ENCODE measurements at places on chromosomes 1 and 21.
A peak's percentile ranks its signal among the peaks of the same experiment; 100 is the strongest.

GRCh38 chr1:86696522-86696921 lies 7.9 kb upstream of the SH3GLB1 start:
- no peaks in the 10 kb centered on the region for H3K27me3 ChIP-seq
- no peak for DNase-seq
- no peaks in the 10 kb centered on the region for H3K4me1 ChIP-seq
- no peak overlapping the region for H3K4me3 ChIP-seq
- H3K36me3 ChIP-seq = no peaks in the 10 kb centered on the region

GRCh38 chr1:107138767-107139445 lies 1.9 kb upstream of the NTNG1 start:
- H3K27ac ChIP-seq = no peak overlapping the region
- peaks cover 19% of the 10 kb centered on the region for H3K27me3 ChIP-seq

DNA sequence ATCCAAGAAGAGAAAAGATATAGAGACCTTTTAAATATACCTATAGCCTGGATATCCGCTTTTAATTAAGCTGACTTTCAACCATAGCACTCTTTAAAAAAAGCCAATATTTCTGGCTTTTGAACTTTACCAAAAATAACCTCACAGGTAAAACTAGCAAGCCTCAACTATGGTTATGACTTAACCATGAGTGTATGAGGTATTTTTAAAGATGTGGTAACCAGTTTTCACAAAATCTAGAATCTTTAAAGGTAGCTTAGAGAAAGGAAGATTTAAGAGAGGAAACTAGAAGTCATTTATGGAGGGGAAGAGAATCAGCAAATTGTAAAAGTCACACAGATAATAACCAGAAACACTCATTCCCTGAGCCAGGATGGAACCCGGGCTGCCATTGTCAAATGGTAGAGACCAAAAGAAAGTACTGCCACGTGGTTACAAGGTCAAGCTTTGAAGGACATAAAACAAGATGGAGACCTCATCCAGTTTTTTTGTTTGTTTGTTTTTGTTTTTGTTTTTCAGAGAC lies 288.4 kb upstream of the RGS18 start:
- H3K27ac ChIP-seq = no peak overlapping the region
- H3K4me1 ChIP-seq = no peaks in the 10 kb centered on the region
- H3K4me3 ChIP-seq = no peak overlapping the region
- no peaks in the 10 kb centered on the region for H3K36me3 ChIP-seq
- H3K27me3 ChIP-seq = no peaks in the 10 kb centered on the region

DNA sequence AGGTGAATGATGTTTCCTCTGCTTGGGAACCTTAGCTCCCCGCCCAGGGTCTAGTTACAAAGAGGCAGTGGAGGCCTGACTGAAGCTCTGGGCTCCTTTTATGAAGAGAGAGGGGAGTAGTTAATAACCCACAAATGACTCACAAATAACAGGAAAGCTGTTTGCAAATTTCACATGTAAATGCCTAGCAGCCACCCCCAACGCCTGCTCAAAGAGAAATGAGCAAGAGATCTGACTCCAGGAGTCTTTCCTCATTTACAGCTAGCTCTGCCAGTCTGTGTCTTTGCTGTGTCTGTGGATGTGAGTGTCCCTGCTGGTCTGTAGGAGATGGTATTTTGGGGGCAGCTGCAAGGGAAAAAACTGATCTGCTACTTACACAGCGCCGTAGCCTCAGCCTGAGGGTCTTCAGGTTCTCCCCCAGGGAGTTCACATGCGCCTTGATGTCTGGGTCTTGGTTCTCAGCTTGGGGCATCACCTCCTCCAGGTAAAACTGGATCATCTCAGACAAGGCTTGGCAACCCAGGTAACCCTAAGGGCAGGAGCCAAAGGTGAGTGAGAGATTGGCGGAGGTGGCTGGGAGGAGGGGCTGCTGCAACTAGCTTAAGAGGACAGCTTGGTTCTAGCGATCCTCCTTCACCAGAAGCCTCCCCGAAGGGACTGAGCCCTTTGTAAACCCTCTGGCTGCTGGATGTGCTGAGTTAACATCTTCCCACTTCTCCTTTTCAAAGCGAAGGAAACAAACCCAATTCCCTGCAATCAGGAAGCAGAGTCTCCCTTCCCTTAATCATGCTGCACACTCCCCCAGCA lies at the start of gene IL19:
TSS of gene IL19 (plus strand) at position 243 of the 807 bp plus-strand sequence. CDS start 65,890 bp downstream, outside the sequence.
- H3K4me3 ChIP-seq = no peak within 1 kb of the TSS
- no peaks in the 10 kb centered on the region for H3K27me3 ChIP-seq
- no peaks in the 10 kb centered on the region for H3K36me3 ChIP-seq
- H3K4me1 ChIP-seq = no peaks in the 10 kb centered on the region

- no peak for DNase-seq
- no peak overlapping the region for H3K27ac ChIP-seq
- no peak overlapping the region for H3K4me3 ChIP-seq
- no peaks in the 10 kb centered on the region for H3K36me3 ChIP-seq
- no peaks in the 10 kb centered on the region for H3K4me1 ChIP-seq
- no peaks in the 10 kb centered on the region for H3K27me3 ChIP-seq
These were observed 14.0 kb upstream of the SLC9C2 start for GRCh38 chr1:173616859-173617258.

DNA sequence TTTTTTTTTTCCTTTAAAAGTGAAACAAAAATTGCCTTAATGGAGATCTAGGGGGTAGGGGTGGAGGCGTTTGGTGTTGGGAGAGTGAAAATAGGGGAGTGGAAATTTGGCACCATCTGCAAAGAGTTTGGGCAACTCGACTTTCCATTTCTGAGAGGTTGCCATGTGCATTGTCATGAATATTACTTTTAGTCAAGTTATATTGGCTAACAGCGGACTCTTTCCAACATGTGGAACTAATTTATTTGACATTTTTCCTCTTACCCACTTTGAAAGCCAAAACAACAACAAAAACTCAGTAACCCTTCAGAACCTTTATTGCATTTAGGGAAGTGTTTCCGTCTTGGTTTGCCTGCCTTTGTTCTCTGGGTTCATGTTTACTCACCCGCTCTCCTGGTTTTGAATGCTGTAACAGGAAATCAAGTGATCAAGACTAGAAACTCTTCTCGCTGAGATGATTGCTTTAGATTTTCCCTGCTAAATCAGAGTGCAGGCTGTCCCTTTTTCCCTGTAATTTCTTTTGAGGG lies 70.4 kb downstream of the CACHD1 start:
- peak overlapping the region; percentile 47 for H3K27ac ChIP-seq
- no peaks in the 10 kb centered on the region for H3K36me3 ChIP-seq
- H3K4me1 ChIP-seq = peaks cover 9% of the 10 kb centered on the region
- no peak for DNase-seq
- peak overlapping the region; percentile 33 for H3K4me3 ChIP-seq

DNA sequence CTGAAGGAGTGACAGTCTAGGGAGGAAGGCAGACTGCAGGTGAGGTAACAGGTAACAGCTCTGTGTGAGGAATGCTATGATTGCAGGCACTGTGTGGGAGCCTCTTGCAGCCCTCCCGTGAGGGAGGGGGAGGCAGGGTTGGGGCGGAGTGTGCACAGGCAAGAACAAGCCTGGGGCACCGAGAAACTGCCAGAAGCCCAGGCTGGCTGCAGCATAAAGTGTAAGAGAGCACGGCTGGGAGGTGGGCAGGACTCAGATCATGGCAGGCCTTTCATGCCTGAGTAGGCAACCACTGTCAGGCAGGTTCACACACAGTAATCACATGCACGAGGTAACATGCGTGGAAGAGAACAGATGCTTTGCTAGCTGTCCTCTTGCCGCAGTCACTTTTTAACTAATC lies 11.3 kb upstream of the RHEX start:
- peaks cover 4% of the 10 kb centered on the region for H3K4me1 ChIP-seq
- no peaks in the 10 kb centered on the region for H3K36me3 ChIP-seq
- no peaks in the 10 kb centered on the region for H3K27me3 ChIP-seq
- no peak overlapping the region for H3K4me3 ChIP-seq

Data from gastrocnemius medialis (tissue), 4 donors.